Activated CD4-positive, alpha-beta T cell treated with anti-CD3 and anti-CD28 coated beads for 36 hours (primary cell): ENCODE measurements at places on chromosomes 2 and 18.
A peak's percentile ranks its signal among the peaks of the same experiment; 100 is the strongest.

DNA sequence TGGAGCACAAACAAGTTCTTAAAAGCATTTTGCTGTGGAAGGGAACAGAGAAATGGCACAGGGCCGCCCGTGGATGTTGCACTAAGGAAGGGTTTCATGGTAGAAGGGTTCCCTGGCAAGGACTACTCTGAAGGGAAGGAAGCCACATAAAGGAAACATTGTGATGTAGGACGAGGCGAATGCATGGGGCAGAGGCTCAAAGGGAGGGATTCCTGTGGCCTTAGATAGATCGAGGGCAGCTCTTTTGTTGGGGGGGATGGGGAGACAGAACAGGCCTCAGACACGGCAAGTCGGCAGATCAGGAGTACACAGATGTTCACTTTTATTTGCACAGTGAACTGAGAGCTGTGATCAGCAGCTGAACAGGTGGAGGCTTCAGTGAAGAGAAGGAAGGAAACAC lies 205.4 kb downstream of the SNTG2 start:
- DNase-seq = no peak

DNA sequence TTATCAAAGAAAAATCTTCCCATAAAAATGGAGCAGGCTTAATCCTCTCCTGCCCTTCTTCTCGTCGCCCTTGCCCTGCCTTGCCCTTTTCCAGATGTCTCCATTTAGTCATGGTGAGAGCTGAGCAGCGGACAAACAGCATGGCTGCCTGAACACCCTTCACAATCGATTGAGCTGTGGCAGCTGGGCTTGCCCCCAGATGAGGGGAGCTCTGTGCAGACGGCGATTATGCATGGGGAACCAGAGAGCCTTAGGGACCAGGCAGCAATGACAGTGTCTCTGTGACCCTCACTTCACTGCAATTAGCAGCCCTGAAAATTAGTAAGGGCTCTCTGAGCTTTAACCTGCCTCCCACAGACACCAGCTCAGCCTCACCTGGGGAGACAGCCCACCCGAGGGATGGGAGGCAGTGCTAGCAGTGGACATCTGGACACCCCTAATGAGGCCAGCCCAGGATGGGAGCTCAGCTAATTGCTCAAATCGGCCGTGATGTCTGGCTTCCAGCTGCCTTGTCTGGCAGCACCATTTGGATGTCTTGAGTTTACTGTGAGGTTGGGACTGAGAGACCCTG lies 365.7 kb downstream of the TNS1 start:
- DNase-seq = no peak

DNA sequence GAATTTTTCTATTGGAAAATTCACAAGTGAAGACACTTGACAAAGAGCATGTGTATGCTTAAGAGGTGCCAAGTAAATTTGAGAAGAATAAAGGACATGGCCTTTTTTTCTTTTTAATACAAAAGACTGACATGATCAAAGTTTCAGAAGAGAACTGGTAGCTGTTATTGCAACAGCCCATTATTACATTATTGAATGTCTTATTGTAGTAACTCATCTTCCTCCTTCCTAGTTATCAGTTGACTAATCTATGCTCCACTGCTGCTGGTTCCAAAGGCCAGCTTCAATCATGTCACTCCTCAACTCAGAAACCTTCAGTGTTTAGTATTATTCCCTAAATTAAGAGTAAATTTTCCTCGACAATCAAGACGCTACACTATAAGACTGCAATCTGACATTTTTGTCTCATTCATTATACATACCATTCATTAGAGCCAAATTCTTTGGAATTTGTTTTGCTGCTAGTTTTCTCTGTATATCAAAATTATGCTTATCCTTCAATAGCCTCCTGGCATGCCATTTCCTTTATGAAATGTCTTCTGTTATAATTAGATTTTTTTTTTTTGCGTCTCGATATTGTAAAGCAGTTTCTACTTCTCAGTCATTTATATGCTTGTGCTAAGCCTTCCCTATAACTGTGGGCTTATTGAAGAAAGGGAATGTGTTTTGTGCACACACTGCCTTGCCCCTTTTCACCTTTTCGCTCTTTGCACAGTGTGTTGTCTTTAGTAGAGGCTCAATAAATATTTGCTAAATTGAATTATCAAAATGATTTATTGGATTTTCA lies 27.9 kb downstream of the ITGA4 start:
- DNase-seq = no peak

DNA sequence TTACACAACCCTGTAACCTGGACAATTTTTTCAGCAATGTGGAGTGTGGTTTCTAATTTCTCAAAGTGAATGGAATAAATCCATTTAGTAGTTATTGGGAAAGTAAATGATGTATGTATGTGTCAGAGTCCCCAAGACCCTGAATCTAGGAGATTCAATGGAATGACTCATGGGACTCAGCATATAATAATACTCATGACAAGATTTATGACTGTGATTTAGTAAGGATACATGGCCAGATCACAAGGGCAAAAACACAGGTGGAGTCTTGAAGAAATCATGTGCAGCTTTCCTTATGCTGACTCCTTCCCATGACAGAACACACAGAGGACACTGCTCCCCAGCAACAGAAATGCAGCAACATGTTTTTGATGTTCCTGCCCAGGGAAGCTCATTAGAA lies 1877.7 kb upstream of the LRRTM1 start:
- no peak for DNase-seq

GRCh38 chr2:186059096-186059495 lies 320.5 kb downstream of the FSIP2 start:
- no peak for DNase-seq

DNA sequence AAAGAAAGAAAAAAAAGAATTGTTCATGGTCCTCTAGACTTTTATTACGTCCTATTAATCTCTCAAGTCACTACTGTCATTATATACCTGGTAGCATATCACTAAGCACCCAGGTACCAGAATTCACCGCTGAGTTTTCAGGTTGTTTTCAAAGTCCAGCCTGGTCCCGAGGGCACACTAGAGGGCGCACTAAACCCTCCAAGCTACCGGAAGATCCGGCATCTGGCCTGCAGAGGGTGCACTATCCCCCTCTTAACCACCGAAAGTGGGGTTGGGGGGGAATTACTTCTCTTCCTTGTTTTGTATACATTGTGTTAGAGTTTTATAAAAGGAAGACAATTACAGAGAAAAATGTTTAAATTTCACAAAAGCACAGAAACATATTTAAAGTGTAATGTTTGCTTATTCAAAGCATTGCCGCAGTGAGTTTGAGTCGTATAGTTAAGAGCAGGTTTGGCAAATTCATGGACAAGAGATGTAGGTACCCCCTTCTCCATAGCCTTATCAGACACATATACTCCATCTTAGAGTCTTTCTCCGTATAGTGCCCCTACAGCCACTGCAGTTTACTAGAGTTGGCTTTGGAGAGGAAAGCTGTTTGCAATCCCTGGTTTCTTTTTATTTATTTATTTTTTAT lies 19.2 kb downstream of the MOGAT1 start:
- DNase-seq = peak; percentile 88

- DNase-seq = peak; percentile 79
Observed at GRCh38 chr2:237662671-237663093, 35.3 kb downstream of the LRRFIP1 start.

- peak; percentile 43 for DNase-seq
Observed at GRCh38 chr2:20650393-20650876, 463 bp downstream of the HS1BP3 start.

GRCh38 chr2:240429872-240430491 lies 5.5 kb upstream of the GPC1 start:
- peak; percentile 2 for DNase-seq

- no peak for DNase-seq
Observed at GRCh38 chr2:78585871-78586270, 439.6 kb upstream of the REG3G start.

DNA sequence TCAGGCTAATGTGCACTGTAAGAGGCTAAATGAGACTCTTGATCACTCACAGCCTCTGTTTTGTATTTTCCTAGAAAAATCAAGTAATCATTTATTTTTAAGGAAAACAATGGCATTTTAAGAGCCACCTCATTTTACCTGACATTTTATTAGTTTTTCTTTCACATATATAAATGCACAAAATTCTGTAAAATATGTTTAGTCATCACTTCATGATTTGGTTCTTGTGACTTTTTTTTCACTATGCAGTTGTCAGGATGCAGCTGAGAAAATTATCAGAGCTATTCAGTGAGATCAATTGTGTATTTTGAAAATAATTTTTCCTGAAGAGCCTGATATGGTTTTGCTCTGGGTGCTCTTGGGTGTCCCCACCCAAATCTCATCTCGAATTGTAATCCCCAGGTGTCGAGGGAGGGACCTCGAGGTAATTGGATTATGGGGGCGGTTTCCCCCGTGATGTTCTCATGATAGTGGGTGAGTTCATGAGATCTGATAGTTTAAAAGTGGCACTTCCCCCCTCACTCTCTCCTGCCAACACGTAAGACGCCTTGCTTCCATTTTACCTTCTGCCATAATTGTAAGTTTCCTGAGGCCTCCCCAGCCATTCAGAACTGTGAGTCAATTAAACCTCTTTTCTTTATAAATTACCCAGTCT lies 16.1 kb upstream of the ANXA4 start:
- no peak for DNase-seq

- DNase-seq = no peak
Observed at GRCh38 chr2:120707816-120708215, 27.9 kb upstream of the GLI2 start.

DNA sequence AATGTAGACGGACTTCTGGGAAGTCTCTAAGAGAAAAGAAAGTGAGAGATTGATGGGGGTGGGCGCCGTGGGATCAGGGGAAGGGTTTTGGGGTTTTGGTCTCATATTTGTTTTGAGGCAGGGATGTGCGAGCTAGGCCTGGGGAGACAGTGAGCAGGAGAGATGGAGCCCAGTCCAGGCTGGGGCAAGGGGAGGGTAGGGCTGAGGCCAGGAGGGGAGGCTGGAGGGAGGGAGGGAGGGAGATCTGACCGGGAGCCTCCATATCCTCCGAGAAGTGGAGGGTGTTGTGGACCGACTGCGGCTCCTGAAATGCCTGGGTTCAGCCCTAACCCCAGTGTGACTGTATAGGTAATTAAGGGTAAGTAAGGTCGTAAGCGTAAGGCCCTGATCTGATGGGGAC lies 72.8 kb upstream of the ODC1 start:
- DNase-seq = no peak

GRCh38 chr2:128474036-128474955 lies 155.6 kb upstream of the HS6ST1 start:
- no peak for DNase-seq

DNA sequence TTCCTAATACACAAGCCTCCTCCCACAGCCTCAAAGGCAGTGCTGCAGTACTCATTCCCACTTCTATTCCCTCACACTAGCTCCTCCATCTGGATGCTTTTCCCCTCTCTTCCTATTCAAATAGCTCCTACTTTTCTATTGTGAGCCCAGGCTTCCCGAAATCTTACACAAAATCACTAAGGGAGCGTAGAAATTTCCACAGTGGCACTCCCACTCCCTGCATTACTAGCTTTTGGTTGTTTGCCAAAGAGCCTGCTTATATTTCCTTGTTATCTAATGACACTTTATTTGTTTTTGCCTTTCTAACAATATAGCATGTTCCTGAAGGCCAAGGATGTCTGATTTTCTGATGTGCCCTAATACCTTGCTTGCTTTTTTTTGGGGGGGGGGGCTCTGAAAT lies 10.9 kb downstream of the EPAS1 start:
- DNase-seq = no peak

GRCh38 chr2:128159437-128159836 lies 68.4 kb downstream of the UGGT1 start:
- DNase-seq = no peak

DNA sequence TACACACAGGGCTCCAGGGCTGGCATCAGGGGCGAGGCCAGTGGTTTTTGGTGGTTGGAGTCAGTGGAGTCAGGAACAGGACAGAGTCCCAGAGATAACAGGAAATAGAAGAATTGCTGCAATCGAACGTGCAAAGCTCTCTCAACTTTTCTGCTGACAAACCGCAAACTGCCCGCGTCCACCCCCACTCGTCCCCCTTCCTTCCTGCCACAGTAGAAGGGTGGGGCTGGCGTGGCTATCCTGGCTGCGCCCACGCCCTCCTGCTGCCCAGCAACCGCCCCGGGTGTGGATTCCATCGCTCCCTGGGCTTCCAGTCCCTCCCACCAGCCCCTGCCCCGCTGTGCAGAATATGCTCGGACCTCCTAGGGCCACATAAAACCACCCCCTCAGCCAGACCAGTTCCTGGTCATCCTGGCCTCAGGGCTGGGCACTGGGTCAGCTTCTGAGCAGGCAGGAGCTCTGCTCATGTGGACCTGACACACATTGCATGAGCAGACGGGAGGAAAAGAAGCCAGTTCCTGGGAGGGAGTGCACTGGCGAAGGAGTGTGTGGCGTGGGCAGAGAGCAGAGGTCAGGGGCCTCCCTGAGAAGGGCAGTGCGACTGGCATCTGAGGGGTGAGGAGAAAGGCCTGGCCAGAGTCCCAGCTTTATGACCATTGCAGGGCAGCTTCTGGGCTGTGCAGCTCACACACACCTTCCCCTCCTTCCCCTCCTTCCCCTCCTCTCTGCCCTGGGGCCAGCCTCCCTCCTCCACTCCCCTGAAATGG lies 85.4 kb upstream of the ATG16L1 start:
- peak; percentile 46 for DNase-seq

- DNase-seq = peak; percentile 25
Observed at GRCh38 chr2:70771446-70771845, 3.4 kb upstream of the ADD2 start.

DNA sequence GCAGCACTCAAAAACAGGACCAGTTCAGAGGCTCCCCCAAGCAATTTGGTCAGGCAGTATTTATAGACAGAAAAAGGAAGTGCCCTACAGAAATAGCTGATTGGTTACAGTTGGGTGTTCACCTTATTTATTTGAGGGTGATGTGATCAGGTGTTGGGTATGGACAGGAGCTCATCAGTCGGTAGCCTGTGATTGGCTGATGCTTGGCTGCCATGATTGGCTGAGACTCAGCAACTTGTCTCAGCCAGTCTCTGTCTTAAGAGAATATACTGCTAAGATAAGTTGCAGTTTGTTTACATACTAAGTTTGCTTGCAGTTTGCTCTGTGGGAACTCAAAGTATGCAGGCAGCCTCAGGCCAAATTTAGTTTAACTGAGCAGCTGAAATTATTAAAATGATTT lies 9.4 kb downstream of the ABCG8 start:
- no peak for DNase-seq

- no peak for DNase-seq
Observed at GRCh38 chr2:143903172-143903856, 616.6 kb downstream of the ZEB2 start.

DNA sequence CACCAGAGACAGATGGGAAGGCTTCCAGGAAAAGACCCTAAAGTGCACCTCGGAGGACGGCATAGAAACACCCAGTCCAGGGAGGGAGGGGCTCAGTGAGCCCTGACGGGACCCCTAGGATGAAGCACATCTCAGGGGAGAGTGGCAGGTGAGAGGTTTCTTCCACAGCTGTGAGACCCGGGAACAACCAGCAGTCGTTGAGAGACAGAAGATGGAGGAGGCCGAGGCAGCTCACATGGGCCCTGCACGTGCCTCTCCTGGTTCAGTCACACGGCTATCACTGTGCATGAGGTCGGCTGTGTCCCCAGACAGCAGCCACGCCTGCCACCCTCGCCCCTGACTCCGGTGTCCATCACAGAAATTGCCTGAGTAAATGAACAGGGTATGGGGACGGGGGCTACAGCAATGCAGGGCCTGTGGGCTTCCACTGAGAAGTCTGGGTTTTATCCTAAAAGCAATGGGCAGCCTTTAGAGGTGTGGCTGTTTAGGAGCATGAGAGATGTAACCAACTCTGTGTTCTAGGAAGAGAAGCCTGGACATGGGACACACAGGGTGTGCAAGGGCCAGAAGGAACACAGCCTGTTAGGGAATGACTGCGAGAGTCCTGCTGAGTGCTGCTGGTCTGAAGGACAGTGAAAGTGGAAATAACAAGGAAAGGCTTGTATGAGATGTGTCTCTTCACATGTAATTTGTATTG lies 102.0 kb downstream of the TMEM18 start:
- no peak for DNase-seq

- DNase-seq = peak; percentile 65
Observed at GRCh38 chr2:157256626-157257025, 879 bp upstream of the GALNT5 start.
